ENCODE measurements at places on chromosomes 5 and 9.

- no peak for DNase-seq
These were observed 9.4 kb downstream of the BARHL1 start for GRCh38 chr9:132591751-132592314.

DNA sequence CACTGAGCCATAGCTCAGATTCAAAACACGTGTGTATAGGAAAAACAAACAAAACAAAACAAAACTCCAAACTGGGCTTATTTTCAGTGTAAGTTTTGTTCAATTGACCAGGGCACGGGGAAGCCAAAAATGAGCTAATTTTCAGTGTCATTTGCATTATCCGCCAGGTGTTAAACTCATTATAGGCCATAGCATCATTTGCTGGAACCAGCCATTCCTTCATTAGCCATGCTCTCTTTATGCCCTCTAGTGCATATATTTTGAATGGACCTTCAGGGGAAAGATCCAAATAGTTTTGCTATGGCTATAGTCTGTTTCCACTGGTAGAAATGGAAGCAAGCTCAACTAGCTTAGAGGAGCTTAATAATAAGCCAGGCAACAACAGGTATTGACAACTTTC, 1205.2 kb upstream of the DMAC1 start:
- no peak for DNase-seq

DNA sequence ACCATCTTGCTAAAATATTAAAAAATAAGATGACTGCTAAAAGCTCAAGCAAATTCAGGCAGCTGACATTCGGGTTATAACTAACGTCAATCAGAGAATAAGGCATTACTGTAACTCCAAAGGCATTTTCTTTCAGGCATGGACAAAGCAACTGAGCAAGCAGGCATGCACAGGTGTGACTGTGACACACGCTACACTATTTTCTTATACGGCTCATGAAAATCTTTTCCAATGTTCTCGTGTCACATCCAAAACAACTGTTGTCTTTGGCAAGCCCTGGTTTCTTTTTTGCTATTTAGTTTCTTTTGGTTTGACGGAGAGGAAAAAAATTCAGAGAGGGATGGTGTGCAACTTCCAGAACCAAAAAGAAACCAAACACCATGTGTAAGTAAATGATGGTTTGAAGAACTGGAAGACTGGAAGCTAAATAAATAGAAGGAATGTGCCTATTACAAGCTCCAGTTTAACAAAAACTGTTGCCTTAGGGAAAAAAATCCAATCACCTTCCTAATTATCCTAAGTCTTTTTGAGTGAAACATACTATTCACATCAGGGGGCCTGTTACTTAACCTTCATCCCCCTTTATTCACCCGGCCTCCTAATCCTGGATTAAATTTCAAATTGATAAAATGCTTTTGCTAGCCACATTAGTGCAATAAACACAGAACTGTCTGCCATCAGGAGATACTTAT, 277.6 kb downstream of the PSAT1 start:
- DNase-seq: no peak

GRCh38 chr5:39376293-39376714, 12.0 kb upstream of the C9 start:
- no peak for DNase-seq

- DNase-seq: no peak
These were observed 134.4 kb upstream of the RAI14 start for GRCh38 chr5:34521628-34522290.

- DNase-seq: no peak
These were observed at the start of gene FLT4 for GRCh38 chr5:180649297-180650039. Gene FLT4 (minus strand): TSS chr5:180649600. CDS start chr5:180649545, 55 bp downstream.
